NCI-H1436 treated with DMSO at 0.1 percent for 48 hours (cell line): ENCODE measurements at places on chromosomes 2 and 18.

GRCh38 chr2:217972490-217972889, 30.3 kb downstream of the TNS1 start:
- DNase-seq: no peak

DNA sequence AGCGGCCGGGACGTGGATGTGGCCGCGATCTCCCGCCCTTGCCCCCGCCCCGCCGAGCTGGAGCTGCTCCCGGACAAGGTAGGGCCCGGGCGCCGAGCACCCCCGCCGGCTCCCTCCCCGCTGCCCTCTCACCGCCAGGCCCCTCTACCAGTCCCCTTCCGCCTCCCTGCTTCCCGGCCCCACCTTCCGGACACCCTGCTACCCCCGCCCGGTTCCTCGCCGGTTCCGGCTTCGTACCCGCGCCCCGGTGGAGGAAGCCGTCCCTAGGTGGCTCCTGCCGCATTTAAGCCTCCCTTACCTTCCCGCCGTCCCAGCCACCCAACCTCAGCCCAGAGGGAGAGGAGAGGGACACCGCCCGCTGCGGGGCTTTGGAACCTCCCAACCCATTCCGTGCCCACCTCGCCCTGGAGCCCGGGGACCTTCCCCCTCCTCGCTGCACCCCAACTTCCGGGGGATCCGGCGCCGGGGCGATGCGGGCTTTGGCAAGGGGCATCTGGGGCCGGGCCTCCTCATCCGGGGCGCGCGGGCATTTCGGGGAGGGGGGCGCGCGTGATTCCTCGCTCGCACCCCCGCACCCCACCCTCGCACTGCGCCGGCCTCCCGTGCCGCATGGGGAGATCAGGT, 475 bp downstream of the B3GNT2 start:
- no peak for DNase-seq

DNA sequence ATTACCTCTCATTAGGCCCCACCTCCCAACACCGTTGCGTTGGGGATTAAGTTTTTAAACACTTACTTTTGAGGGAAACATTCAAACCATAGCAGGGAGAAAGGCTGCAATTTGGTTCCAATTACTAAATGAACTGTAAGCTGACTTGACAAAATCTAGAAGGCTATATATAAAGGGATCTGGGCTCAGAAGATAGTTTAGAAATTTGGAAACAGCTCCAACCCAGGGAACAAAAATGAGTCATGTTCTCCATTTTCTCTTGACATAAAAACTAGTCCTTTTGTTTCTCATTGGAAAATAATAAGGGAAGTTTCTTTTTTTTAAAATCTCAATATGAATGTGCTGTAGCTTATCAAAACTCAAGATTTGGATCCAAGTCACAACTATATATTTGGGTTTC, 17.5 kb downstream of the MOGAT1 start:
- DNase-seq: no peak

GRCh38 chr2:42072349-42073118, 24.7 kb downstream of the PKDCC start:
- no peak for DNase-seq

DNA sequence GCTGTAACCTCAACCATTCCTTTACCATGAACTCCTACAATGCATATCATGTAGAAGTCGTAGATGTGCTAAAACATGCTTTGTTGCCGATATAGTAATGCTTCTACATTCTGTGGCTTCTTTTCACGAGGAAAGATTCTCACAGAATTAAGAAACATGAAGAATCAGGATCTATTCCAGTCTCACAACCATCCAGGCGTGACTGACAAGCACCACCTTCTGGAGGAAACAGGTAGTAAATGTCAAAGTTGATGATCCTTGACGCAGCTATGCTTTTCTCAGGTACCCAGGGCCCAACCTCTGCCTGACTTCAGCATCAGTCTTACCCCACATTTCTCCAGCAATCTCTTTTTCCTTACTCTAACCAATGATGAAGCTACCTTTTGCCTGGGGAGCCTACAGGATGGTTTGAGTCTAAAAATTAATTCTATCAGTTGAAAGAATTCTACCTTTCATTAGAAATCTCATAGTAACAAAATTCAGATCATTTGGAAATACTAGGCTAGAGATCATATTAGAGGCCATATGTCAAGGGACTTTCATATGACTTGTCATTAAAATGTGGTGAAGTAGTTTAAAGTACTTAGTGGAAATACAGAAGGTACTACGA, 123.3 kb upstream of the RND3 start:
- no peak for DNase-seq

DNA sequence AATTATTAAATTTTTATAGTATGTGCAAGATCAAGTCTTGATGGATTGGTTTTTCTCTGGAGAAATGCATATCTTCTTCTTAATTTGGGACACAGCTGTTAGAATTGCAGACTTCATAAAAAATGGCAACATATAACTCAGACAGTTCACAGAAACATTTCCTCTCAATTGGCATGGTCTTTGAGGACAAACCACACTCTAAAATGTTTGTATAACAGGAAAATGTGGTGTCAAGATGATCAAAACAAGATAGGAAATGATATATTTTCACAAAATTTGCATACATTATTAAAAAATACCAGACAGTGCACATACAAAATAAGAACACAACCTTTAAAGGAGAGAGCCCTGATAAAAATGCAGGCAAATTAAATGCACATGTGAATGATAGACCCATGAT, 63.9 kb downstream of the ICOS start:
- no peak for DNase-seq

DNA sequence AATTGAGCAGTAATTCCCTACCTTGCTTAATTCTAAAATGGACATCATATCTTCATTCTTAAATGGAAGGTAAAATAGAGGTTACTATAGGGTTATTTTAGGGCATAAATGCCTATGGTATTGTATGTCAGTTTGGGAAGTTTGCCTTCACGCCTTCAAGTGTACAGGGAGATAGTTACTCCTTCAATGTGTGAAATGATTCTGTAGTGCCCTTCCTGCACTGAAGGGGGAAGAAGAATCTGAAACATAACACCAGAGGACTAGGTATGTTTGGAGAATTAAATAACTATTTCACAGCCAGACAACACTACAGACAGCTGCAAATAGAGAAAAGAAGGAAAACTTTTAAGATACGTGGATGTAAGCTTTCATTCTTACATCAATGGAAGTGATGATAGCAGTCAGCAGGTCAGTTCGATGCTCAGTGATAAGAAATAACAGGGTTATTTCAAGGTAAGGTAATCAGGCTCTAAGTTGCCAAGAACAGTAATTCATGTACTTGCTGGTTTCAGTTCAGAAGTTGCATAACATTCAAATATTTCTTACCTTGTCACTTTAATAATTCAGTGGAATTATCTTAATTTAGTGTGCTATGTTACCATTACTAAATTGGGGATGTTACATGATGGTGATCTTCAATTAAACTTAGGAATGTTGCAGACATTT, 4.0 kb downstream of the PKP4 start:
- DNase-seq: no peak

DNA sequence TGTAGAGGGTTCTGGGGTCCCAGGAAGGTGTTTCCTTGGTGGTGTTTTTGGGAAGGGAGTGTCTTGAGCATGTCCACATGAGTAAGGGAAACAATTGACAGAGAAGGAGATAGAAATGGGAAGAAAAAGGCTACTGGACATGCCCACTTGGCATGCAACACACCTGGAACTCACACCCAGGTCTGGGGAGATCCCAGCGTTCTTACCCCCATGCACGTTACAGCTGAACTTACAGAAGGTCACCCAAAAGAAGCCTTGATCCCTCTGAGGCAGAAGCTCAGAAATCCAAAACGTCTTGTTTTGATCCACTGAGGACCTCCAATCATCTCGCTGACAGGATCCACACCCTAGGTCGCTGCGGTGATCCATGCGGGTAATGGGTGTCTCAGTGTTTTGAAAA, 142.0 kb downstream of the ZNF516 start:
- DNase-seq: no peak

DNA sequence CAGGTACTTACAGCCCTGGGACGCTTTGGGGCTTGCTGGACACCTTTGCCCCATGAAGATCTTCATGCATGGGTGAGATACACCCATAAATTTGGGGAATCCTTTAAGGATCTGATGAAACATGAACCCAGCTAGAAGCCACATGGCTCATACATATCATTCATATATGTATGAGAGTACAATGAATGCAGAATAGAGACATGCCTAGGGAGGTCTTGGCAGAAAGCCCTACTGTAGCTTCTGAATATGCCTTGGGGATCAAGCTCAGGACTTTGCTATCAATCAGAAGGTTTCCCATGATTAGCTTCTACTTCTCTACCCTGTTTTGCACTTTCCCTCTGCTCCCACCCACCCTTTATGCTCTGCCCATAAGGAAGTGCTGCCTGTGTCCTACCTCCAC, 368.4 kb downstream of the LPIN1 start:
- DNase-seq: no peak

DNA sequence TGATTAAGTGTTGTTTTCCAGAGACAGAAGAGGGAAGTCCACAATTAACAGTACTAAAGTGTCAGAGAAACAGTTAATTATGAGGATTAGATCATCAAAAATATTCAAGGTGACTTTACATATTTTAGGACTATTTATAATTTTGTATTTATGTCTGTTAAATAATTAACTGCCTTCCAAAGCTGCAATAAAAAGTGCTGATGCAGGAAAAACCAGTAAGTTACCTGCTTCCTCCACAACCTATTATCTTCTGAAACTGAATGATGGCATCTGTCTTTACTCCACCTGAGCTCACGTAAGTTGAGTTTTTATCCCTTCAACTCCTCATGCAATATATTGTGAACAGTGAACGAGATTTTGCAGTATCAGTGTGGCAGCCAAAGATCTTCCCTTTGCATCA, 570.7 kb downstream of the THSD7B start:
- DNase-seq: no peak

DNA sequence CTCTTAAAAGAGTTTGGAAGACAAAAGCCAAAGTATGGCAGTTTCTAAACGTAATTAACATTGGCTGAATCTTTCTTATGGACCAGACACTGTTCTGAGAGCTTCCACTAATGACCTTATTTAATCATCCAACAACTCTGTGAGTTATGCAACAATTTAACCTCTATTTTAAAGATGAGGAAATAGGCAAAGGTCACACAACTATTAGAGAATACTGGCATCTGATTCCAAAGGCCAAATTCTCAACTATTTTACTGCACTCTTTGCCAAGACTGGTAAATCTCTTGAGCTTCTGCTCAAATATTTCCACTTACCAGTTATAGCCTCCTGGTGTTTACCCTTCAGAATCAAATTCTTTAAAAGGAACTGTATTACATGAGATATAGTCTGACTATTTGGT, 42.1 kb upstream of the ERMN start:
- no peak for DNase-seq

DNA sequence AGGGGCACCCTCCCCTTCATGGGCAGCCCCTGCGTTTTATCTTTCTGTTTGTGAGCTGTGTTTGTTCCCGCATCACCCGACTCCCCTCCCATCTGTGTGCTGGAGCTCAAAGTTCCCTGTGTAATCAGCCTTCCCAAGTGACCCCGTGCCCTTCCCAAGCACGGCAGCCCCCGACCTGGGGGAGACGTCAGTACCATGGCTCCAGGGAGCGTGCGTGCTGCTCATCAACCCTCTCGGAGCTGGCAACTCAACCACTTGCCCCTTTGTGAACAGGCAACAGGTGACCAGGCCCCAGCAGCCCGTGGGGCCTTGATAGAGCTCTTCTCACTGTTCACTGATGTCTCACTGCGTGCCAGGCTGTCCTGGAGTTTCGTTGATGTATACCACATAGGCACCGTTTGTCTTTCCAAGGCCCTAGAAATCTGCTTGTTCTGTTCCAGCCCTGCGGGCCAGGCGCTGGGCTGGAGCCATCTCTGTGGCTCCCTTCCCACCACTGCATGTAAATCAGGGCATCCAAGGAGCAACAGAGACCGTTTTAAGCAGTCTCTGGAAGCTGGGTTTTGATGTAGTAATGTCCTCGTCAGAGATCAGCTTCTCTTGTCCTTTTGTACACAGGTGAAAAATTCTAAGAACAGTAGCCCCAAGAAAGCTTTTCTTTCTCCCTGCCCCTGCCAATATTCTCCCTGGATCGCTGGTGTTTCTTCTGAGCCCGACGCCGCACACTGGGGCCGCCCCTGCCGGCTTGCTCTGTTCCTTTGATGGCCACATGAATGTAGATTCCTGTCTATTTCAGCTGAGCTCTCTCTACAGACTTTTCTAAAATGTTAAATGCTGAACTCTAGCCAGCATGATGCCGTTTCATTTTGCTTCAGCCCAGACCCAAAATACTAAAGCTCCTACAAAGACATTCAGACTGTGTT, 107.0 kb upstream of the PTPRM start:
- DNase-seq: no peak

- DNase-seq: no peak
These were observed 341.5 kb upstream of the ATP5MC3 start for GRCh38 chr2:175523001-175523400.

- DNase-seq: no peak
These were observed 70.6 kb upstream of the EPAS1 start for GRCh38 chr2:46226620-46227019.

GRCh38 chr2:47299555-47299954, 103.4 kb upstream of the MSH2 start:
- DNase-seq: no peak

GRCh38 chr2:152251811-152252210, 76.2 kb upstream of the STAM2 start:
- DNase-seq: no peak

DNA sequence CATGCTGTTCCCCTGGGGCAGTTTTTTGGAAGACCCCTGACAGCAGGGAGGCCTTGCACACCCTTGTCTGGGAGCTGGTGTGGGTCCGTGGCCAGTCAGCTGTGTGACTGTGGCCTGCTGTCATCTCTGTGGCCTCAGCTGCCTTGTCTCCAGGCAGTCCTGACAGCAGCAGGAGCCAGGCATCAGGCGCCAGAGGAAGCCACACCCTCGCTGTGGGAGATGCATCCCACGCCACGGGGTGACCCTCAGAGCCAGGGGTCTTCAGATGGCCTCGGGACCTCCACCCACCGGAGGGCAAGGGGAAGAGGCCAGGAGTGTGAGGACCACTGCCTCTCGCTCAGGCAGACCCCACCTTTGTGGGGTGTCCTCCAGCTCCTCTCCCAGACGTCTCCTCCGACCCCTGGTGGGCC, 5.0 kb downstream of the BOK start:
- DNase-seq: no peak

- no peak for DNase-seq
These were observed 39.6 kb downstream of the HS1BP3 start for GRCh38 chr2:20611077-20611843.
